ENCODE measurements at places on chromosomes 6 and 20.

DNA sequence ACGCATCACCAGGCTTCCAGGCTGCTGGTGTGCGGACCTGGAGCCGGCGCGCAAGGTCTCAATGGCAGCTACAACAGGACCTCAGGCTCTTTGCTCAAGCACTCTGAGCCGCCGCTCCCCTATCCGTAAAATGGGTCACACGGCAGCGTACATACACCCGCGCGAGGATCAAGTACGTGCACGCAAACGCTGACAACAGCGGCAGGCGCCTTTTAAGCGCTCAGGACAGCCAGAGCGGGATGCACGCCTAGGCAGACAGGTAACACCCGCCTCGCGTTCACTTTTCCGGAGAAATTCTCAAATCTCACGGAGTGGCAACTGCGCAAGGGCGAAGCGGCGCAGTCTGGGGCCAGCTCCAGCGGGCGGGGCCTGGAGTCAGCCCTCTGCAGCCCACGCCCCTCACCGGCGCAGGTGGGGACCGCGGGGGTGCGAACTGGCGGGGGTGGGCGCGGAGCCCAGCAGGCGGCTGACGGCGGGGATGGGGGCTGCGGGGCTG, 535 bp downstream of the EXOC2 start:
- DNase-seq, result peak; percentile 71

DNA sequence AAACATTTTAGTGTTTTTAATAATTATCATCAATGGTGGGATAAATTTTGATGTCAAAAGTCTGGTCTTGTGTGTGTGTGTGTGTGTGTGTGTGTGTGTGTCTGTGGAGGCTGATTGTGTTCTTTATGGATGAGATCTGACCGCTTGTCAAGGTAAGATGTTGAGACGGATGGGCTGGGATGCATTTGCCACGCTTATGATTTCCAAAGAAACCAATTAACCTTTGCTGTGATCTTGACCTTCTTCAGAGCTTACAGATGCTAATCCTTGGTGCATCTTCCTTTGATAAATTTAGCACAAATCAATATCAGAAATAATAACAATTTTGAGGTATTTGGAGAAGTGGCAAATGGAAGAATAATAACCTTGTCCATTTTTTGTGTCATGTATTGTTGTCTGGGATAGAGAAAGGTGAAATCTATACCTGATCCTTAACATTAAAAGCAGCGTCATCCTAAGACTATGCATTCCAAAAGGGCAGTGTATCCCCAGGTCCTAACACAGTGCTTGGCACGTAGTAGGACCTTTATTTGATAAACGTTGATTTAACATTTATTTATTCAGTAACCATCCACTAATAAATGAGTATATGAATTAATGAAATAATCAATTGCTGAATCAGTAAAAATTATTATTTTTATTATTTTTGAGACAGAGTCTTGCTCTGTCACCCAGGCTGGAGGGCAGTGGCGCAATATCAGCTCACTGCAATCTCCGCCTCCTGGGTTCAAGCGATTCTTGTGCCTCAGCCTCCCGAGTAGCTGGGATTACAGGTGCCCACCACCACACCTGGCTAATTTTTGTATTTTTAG, 70.1 kb downstream of the ZDHHC14 start:
- no peak for DNase-seq

DNA sequence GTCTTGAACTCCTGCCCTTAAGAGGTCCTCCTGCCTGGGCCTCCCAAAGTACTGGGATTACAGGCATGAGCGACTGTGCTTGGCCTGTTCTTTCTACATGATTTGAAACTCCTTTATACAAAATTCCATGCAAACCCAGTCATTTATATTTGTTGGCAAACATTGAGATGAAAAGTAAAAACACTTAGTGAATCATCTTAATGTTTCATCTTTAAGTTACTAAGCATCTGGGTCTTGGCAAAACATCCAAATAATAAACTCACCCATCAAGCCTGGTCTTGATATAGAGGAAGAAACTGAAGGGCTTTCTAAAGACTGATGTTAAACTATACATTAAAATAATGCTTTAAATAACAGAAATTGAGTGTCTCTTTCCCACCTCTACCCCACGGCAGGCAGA, 95.1 kb downstream of the FUT9 start:
- no peak for DNase-seq

DNA sequence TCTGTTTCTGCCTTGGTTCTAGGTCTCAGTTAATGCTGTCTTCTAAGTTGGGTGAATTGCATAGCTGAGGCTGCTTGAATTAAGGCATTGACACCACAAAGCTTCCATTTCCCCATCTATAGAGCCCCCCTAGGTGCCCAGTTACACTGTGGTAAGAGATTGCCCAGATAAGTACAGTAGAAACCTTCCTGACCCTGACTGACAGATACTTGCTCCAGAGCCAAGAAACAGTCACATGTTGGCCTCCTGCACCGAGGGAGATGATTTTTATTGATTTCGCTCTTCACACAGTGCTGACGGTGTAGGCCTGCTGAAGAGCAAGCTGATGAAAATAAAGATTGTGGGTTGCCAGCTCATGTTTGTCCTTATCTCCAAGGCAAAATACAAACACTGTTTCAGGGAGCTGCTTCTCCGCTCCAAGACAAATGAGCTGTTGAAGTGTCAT, 67.9 kb downstream of the TRMT11 start:
- DNase-seq, result no peak

- no peak for DNase-seq
Observed at GRCh38 chr20:61422636-61423425, 170.8 kb downstream of the CDH4 start.

DNA sequence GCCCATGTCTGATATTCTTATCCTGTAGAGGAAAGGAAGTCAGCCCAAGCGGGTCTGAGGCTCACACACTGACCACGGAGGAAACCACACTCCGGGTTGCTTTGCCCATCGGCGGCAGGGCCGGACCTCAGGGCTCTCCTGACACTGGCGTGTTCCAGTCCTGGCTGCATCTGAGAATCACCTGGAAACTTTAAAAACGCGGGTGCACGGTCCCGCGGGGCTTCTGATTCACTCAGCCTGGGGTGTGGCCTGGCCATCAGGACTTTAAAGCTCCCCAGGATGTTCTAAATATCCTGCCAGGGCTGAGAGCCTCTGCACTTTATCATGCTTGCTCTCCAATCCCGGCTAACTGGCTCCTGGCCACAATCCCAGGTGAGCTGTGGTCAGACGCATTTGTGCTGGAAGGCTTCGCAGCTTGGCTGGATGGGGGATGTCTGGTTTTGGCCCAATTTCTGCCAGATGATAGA, 47.7 kb upstream of the DACT2 start:
- no peak for DNase-seq

DNA sequence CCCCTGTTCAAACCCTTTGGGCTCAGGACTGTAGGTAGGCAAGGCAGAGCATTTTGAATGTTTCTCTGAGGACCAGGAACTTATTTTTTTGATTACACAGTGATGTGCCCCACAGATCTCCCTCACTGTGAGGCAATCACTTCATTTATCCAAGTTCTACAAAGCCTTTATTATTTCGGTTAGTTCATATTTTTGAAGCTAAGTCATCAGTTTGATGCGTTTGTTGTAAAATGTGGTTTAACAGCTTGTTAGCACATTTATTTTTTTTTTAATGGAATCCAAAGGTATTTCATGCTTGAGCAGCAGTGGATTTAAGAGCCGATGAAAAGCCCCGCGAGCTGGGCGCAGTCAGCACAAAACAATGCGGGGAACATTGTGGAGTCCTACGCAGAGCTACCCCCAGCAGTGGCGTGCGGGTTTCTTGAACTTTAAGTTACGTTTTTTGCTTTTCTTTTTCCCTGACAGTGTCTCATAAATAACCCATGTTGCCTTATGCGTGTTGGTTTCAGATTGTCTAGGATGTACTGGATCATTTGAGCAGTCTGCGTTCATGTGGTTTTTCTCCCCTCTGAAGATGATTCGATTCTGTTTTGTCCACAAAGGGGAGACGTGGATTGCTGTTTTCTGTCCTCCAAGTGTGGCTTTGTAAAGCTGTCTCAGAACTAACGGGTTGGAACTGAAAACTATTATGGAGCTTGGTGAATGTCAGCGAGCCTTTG, 233.6 kb upstream of the BMP2 start:
- DNase-seq, result no peak
